Calu3 (cell line): ENCODE measurements at places on chromosomes 6 and 20. TPM values are rescaled to one million over a fixed set of nuclear protein-coding genes. Genes with fewer than 3 reads are reported as not detected.

DNA sequence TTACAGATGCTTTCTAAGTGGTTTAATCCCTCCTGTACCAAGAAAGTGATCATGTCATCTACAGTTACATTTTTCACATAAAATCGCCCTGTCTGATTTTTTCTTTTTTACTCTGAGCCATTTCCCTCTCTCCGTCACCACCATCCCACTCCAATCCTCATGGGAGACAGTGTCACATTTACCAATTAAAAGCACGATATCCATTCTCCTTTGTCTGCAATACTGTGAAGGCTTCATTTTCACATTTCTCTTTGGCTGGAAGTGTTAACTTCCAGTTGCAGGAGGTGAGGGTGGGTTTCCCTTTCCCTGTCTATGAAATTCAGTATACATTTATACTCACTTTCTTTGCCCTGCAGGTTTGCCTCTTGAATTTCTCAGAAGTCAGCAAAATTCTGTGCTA lies 372.7 kb upstream of the CNR1 start:
- no peak overlapping the region for H3K4me3 ChIP-seq
- H3K27me3 ChIP-seq, result peaks cover 66% of the 10 kb centered on the region
- no peak overlapping the region for H3K27ac ChIP-seq
- no peak for DNase-seq

- DNase-seq, result no peak
- peaks cover 91% of the 10 kb centered on the region for H3K4me1 ChIP-seq
- H3K27me3 ChIP-seq, result no peaks in the 10 kb centered on the region
- peak overlapping the region; percentile 44 for H3K27ac ChIP-seq
Observed at GRCh38 chr20:41050361-41051008, 21.9 kb downstream of the TOP1 start.

DNA sequence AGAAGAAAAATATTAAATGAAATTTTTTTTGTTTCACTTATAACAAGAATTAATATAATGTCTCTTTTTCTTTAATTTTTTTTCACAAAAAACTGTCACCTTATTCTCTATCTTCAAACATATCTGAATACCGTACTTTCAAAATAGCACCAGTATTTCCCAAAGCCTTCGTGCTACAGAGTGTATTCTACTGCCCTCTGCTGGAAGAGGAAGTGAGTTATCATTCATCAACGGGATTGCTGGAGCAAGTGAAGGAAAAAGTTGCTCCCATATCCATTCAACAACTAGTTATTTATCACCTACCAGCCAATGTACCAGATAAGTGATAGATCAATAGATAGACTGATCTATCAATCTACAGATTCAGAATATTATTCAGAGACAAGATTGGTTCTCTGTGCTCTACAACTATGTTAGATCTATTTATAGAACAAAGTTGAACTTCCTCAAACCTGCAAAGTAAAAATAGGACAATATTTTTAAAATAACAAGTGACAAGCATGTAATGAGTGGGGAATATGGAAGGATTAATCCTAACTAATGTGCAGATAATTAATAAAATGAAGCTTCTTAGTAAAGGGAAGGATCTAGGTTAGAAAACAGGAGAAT lies 26.7 kb upstream of the TFAP2B start:
- peaks cover 17% of the 10 kb centered on the region for H3K27me3 ChIP-seq
- no peak overlapping the region for H3K27ac ChIP-seq
- peak; percentile 29 for DNase-seq
- no peaks in the 10 kb centered on the region for H3K4me1 ChIP-seq
- no peak overlapping the region for H3K4me3 ChIP-seq

The SLC22A7 gene
- not detected in 2 replicates for total RNA-seq

The FOXQ1 gene
- total RNA-seq, result 46.1 and 51.0 TPM in 2 replicates

- peaks cover 5% of the 10 kb centered on the region for H3K36me3 ChIP-seq
- H3K4me1 ChIP-seq, result peaks cover 30% of the 10 kb centered on the region
- H3K4me3 ChIP-seq, result no peak overlapping the region
- H3K27me3 ChIP-seq, result peaks cover 74% of the 10 kb centered on the region
- DNase-seq, result peak; percentile 39
Observed at GRCh38 chr6:110360676-110361075, 2.5 kb upstream of the METTL24 start.

- H3K36me3 ChIP-seq, result no peaks in the 10 kb centered on the region
- no peak for DNase-seq
- peaks cover 71% of the 10 kb centered on the region for H3K27me3 ChIP-seq
- peaks cover 8% of the 10 kb centered on the region for H3K4me1 ChIP-seq
Observed at GRCh38 chr6:31476515-31477139, 21.3 kb upstream of the MICB start.

- no peaks in the 10 kb centered on the region for H3K27me3 ChIP-seq
- no peaks in the 10 kb centered on the region for H3K4me1 ChIP-seq
- no peak for DNase-seq
- no peak overlapping the region for H3K4me3 ChIP-seq
- H3K27ac ChIP-seq, result no peak overlapping the region
Observed at GRCh38 chr6:118971682-118972081, 36.7 kb upstream of the MCM9 start.

The VNN1 gene
- total RNA-seq, result 12.4 and 13.3 TPM in 2 replicates

The CGA gene
- not detected in 2 replicates for total RNA-seq

The TP53INP2 gene
- total RNA-seq, result 5.0 and 5.2 TPM in 2 replicates

The PRSS35 gene
- not detected in 2 replicates for total RNA-seq

DNA sequence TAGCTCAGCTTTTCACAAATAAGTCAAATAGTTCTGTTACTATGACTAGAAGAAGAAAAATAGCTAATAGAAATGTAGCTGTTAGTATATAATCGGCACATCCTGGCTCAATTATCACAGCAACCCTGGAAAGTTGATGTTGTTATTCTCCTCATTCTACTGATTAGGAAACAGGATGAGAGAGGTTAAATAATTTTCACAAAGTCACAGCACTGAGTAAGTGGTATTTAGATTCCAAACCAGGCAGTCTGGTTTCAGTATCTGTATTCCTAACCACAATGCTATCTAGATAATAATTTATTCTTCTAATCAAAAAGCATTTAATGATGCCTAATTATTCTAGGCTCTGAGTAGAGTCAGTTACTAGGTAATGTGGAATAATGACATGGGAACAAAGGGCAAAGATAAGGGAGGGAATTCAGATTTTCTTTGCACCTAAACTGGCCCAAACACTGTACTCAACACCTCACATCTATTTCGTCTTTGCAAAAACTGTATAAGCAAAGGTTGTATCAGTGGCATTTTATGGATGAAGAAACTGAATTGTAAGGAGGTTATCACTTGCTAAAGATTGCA lies 51.3 kb downstream of the PDE7B start:
- H3K4me3 ChIP-seq, result no peak overlapping the region
- DNase-seq, result no peak
- peaks cover 18% of the 10 kb centered on the region for H3K4me1 ChIP-seq
- no peaks in the 10 kb centered on the region for H3K27me3 ChIP-seq
- H3K36me3 ChIP-seq, result no peaks in the 10 kb centered on the region

DNA sequence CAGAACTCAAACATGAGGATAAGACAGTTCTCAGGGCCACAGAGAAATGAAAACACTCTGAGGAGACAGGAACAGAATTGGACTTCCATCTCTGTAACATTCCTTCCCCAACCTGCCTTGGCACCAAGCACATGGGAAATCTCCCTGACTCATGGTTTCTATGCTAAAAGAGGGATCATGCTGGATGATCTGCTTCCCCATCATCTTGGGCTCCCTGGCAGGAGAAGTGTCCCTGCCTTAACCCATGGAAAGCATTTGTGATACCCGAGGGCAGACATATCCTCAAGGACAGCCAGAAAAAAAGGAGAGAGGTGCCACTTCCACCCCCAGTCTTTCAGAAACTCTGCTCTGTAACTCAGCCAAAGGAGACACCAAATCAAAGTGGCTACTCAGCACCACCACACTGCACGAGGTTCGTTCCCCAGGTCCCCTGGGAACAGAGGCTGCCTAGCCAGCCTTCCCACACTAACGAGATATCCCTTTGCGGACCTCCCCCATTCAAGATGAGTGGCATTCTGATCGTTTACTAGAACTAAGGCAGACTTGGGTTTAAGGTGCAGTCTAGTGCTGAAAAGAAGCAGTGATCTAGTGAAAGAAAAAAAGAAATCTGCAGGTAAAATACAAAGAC lies 34.8 kb downstream of the BLOC1S5 start:
- no peak overlapping the region for H3K4me3 ChIP-seq
- H3K4me1 ChIP-seq, result no peaks in the 10 kb centered on the region
- no peak for DNase-seq
- no peaks in the 10 kb centered on the region for H3K36me3 ChIP-seq

DNA sequence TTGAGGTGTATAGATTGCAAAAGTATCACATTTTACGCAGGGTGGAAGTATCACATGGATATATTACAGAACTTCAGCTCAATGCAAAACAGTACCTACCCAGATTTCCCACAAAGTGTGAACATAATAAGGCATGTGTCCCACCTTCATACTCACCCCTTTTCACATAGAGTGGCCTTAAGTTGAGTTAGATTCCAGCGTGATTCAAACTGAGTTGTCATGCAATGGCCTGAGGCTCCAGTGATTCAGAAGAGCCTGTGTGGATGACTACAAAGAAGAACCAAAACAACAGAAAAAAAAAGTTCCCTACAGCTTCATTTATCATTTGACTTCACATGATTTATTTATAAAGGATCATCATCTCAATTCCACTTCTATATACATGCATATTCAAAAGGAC lies 309.7 kb downstream of the SLC35F1 start:
- H3K4me1 ChIP-seq, result no peaks in the 10 kb centered on the region
- no peak overlapping the region for H3K27ac ChIP-seq
- no peak overlapping the region for H3K4me3 ChIP-seq
- H3K36me3 ChIP-seq, result no peaks in the 10 kb centered on the region

The RWDD2A gene
- 3.2 and 4.0 TPM in 2 replicates for total RNA-seq

- H3K36me3 ChIP-seq, result no peaks in the 10 kb centered on the region
- H3K27me3 ChIP-seq, result no peaks in the 10 kb centered on the region
- no peak for DNase-seq
- H3K27ac ChIP-seq, result no peak overlapping the region
- H3K4me3 ChIP-seq, result no peak overlapping the region
Observed at GRCh38 chr6:7021301-7021700, 86.5 kb upstream of the RREB1 start.

DNA sequence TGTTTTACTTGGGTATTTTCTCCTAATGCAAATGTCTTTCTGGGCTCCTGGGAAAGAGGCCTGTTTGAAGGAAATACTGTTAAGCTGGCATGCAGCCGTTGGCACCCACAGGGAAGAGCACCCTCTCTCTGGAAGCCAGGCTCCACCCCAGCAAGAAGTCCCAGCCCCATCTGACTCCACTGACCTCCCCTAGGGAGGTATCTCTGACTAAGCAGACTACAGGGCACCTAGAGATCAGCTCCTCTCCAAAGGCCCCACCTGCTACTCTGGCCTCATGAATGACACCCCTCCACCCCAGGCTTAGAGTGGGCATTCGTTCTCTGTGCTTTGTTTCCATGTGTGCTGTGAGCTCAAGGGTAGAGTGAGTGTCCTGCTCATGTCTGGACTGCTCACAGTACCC lies 6.4 kb upstream of the MDGA1 start:
- H3K36me3 ChIP-seq, result peaks cover 11% of the 10 kb centered on the region
- no peak for DNase-seq
- H3K4me3 ChIP-seq, result no peak overlapping the region
- peaks cover 11% of the 10 kb centered on the region for H3K4me1 ChIP-seq

DNA sequence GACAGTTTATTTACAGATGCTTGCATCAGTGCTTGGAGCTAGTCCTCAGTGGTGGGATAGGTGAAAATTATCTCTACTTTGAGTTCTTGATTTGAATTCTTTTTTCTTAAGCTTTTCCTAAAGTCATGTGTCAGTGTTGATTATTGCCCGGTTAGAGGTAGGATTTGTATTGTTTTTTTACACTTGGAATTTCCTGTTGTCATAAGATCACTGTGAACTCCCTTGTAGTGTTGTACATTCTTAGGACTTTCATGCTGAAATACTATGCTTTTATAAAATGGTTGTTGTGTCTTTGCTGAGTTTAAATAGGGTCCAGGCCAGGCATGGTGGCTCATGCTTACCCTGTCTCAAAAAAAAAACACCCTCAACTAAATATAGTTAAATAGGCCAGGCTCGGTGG lies 20.3 kb downstream of the ASXL1 start:
- H3K36me3 ChIP-seq, result peaks cover 19% of the 10 kb centered on the region
- H3K27ac ChIP-seq, result no peak overlapping the region
- no peak for DNase-seq
- H3K27me3 ChIP-seq, result no peaks in the 10 kb centered on the region

The CST2 gene
- not detected in 2 replicates for total RNA-seq

The SPDEF gene
- total RNA-seq, result 6.3 and 7.9 TPM in 2 replicates

DNA sequence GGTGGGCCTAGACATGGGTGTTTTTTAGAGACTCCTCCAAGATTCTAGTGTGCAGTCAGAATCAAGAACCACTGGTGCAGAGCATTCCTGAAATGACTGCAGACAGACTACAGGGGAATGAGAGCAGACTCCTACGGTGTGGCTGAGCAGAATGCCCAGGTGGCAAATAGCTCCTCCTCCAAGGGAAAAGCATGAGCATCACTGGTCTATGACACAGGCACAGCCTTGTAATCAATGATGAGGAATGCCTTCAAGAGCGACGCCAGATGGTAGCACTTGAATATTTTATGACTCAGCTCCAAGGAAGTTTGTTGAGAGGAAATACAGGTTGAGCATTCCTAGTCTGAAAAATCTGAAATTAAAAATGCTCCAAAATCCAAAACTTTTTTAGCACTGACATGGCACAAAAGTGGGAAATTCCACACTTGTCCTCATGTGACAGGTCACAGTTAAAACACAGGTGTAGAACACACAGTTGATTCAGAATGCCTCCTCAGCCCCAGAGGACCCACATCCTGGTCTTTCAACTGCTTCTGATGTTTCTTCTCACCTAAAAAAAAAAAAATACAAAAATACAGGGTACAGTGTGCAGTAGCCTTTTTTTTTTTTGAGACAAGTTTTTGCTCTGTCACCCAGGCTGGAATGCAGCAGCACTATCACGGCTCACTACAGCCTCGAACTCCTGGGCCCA lies 10.6 kb upstream of the FAM8A1 start:
- no peak overlapping the region for H3K4me3 ChIP-seq
- no peaks in the 10 kb centered on the region for H3K27me3 ChIP-seq
- no peak overlapping the region for H3K27ac ChIP-seq
- H3K36me3 ChIP-seq, result no peaks in the 10 kb centered on the region
- peaks cover 7% of the 10 kb centered on the region for H3K4me1 ChIP-seq
- peak; percentile 59 for DNase-seq

DNA sequence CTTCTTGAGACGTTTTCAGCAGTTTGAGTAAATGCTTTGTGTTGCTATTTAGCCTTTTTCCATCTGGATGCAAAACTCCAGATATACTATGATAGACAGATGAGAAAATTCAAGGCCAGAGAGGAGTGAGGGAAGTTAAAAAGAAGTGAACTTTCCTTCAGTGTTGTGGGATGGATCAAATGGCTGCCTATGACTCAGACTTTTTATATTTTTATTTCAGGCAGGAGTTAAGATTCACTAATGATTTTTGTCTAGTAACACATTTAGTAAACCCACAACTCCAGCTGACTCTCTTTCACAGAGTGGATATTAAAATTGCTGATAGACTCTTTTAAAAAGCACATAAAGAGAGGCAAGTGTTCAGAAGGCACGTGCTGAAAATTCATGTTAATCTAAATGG lies 23.2 kb upstream of the PTCHD4 start:
- H3K4me3 ChIP-seq, result no peak overlapping the region
- H3K4me1 ChIP-seq, result peaks cover 8% of the 10 kb centered on the region
